Epithelial cell of esophagus (primary cell): ENCODE measurements at places on chromosomes 7 and 10.

DNA sequence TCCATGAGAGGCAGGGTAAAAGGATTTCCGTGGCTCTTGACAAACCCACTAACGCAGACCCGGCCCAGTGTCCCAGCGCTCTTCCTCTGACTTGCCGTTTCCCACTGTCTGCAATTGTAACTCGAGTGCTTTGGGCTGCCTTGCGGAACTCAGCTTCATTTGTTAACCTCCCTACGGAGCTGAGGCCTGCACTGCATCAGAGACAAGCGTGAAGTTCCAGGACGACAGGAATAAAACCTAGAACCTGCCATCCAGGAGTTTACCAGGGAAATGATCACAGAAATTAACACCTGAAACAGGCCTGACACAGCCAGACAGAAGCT is 76.2 kb downstream of the SFMBT2 start:
- no peak for DNase-seq

- DNase-seq: no peak
These were observed 513.3 kb downstream of the MDFIC start for GRCh38 chr7:115435178-115435577.

GRCh38 chr7:144656965-144657517 is 178.8 kb downstream of the TPK1 start:
- DNase-seq: peak; percentile 9

DNA sequence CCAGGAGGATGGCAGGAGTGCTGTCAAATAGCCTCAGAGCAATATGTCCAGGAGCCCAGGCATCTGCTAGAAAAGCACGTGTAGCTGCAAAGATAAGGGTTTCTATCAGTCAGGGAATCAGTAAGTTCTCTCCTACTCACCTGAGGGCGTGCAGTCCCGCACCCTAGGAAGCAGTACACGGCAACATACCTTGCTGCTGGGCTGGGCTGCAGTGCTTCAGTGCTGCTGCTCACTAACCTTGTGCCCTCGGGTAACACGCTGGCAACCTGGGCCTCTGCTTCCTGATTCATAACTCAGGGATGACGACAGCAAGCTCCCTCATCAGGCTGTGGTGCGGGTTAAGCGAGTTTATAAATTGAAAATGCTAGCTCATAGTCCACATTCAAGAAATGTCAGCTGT is 29.5 kb upstream of the CCNY start:
- peak; percentile 99 for DNase-seq

- no peak for DNase-seq
These were observed 22.4 kb downstream of the MTURN start for GRCh38 chr7:30157204-30157603.

- DNase-seq: peak; percentile 73
These were observed 38.0 kb downstream of the EGFR start for GRCh38 chr7:55056577-55057480.

DNA sequence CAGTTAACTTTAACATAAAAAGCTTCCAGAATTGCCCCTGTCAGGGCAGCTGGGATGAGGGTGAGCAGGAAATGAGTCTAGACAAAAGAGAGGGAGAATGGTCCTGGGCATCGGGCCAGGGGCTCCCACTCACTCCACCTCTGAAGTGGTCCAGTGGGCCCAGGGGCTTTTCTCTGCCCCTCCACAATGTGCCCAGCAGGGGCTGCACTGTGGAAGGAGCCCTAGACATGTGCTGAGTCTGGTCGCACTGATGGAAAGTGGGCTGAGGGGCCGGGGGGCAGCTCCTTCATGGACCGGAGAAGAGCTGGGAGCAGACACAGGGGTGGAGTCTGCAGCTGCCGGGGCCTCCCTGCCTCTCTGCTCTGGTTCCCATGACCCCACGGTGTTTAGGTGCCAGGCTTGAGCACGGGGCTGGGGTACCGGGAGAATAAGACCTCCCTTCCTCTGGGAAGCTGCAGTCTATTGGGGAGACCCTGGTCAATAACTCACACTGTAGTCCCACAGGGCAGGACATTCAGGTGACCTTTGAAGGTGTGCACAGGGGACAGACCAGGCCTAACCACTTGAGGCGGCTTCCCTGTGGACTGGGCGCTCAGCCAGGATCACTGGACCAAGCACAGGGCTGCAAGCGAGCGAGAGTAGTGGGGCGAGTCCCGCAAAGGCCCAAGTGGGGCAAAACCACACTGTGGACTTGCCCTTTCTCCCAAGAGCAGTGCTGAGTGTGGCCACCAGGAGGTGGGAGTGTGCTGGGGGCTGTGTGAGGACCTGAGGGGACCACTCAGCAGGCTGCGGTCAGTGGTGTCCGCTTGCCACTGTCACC is 6.1 kb downstream of the ADCY1 start:
- no peak for DNase-seq
